ENCODE measurements at places on chromosomes 7 and 10.

GRCh38 chr7:139582671-139583155 lies 59.2 kb downstream of the CLEC2L start:
- no peak for DNase-seq

GRCh38 chr10:85447690-85448089 lies 918.9 kb downstream of the GRID1 start:
- DNase-seq, result no peak

DNA sequence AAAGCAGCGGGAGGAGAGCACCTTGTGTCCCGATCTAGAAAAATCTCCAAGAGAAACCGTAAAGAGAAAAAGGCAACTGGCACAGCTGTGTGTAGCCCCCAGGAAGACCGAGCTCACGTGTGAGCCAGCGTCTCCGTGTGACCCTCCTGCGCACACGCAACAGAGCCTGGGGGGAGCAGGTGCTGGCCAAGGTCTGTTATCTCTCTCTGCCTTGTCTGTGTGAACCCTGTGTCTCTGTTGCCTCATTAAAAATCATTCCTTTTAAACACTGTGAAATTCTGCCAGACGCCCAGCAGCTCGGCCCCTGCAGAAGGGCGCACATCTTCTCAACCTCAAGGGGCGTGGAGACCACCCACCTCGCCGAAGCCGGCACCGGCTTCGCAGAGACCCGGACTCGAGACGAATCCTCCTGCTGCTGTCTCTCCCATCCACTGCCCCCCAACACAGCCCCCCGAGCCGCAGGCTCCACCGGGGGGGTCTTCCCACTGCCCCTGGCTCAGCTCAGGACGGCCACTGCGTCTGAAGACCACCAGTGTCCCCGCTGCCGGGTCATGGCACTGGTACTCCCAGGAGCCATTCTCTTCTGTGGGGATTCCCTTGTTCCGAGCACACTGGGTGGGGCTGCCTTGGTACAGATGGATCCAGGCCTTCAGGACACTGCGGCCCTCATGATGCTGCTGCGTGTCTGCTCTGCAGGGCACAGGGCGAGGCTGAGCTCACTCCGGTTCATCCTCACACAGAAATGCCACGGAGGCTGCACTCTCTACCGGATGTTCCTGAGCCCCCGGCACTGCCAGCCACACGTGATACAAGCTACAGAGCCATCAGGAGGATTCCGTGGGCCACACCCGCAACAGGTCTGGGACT lies 94.3 kb upstream of the DNAAF5 start:
- no peak for DNase-seq

DNA sequence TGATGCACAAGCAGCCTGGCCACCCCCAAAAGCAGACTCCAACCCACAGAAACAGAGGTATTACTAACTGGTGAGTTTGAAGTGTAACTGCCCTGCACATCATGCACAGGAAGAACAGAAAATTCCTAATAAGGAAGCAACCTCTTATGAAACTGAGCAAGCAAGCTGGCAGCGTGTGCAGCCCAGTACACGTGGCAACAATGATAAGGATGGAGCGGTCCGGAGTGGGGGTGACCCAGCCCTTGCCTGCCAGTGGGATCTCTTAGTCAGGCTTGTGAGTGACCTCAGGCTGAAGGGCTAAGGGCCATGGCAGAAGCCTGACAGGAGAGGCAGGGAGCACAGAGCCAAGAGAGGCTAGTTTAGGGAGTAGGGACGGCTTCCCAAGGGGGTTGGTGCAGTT lies 22.1 kb upstream of the AOAH start:
- no peak for DNase-seq

GRCh38 chr10:99854860-99855259 lies 72.4 kb downstream of the ABCC2 start:
- no peak for DNase-seq

GRCh38 chr7:149743476-149744255 lies 29.7 kb downstream of the ZNF467 start:
- no peak for DNase-seq

DNA sequence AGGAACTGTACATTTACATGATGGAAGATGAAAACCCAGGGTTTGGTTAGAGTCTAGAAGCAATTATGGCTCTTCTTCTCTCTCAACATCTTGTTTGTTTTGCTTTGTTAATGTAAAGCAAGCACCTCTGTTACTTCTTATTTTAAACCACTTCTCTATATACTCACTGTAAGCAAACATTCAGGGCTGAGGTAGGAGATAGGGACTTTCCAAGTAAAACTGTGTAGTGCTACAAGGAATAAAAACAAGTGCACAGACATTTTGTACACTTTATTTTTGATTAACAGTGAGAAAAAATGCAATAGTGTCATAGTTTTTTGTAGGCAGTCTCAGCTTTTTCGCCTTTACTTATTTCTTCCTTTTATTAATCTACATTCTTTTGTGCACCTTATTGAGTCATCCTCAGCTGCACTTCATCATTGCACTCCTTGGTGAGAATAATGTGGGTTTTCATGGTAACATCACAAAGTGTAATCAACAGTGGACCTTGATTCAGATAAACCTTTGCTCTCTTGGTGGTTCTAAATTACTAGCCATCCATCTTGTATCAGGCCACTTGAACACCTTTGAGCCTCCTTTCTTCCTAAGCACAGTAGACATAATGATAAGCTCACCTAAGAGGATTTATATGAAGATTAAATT lies 52.9 kb downstream of the ELMO1 start:
- no peak for DNase-seq

DNA sequence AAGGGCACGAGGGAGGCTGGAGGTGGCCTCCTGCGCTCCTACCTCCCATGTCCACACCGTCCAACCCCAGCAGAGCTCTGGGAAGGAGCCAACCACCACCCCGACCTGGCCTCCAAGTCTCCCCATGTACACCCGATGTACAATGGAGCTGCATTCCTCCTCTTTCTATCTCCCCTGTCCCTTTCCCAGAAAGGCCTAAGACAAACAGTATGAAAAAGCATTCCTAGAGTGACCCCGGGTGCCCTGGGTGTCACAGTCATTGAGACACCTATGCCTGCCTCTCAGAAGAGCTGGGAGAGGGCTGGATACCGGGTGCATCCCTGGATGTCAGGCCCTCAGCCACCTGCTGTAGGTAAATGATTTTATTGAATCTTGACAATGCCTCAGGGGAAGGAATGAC lies 248.1 kb downstream of the EMX2 start:
- DNase-seq, result no peak

- no peak for DNase-seq
Observed at GRCh38 chr10:128563904-128564303, 437.7 kb upstream of the MKI67 start.

GRCh38 chr10:734481-734880 lies 45.0 kb upstream of the DIP2C start:
- no peak for DNase-seq

DNA sequence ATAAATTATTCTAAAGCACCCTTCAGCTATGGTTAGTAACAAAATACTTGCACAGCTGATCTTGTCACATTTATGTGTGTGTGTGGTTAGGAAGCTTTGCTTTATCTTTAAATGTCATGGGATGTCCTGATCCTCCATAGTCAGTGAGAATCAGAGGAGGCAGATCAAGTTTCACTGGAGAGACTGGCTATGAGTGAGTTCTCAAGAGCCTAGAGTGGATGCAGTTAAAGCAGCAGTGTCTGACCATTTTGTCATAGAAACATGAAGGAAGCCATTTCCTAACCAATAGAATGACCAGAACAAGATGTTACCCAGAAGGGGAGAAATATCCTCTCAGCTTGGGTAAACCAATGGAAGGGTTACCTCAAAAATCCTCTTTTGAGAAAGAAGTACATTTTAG lies 207.2 kb upstream of the DKK1 start:
- no peak for DNase-seq

- no peak for DNase-seq
Observed at GRCh38 chr7:154744256-154744860, 258.6 kb downstream of the PAXIP1 start.

DNA sequence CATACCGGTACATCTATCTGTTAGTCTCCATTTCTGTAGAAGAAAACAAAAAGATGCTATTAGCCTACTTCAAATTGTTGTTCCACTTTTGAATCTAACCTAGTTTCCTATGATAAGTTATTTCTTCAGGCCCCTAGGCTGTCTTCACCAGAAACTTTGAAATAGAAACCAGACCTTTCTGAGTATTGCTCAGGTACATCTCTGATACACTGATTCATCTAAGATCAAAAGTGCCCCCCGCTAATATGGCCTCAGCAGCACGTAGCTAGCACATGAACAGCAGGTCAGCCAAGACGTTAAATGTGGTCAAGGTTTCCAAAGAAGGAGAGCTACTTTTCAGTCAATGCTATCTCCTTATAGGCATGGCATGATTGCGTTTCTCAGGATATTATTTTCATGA lies 23.6 kb downstream of the CTAGE6 start:
- no peak for DNase-seq

DNA sequence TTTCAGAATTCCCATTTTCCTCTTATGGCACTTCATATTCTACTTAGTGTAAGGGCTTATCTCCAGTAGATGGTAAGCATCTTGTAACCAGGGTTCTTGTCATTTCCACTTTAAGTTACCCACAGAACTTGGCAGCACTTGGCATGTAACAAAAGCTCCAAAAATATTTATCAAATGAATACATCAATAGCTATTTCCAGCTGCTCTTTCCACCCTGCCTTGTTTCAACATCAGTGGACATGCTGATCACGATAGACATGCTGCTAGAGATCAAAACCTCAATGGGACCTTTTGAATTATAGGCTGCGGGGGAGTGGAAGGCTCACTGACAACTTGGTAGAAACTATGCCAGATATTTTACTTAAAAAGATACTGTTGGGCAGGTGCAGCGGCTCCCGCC lies 32.9 kb downstream of the HOXA1 start:
- DNase-seq, result no peak

DNA sequence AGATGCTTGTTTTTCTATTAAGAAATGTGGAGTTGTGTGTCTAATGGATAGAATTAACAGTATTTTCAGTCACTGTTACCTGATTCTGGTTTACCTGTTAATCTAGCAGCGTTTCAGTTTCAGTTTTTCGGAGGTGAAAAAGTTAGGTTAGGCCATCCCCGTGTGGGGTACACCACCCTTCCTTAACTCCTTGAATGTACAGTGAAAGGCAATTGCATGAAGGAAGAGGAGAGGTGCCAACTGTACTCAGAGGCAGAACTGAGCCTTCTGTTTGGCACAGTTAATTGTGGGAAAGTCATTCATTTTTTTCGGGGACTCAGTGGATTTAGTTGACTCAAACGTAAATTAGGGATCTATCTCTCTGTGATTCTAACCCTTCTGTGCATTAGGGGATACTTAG lies 35.5 kb downstream of the RPA3 start:
- no peak for DNase-seq

GRCh38 chr10:27698961-27699360 lies 46.7 kb downstream of the MKX start:
- no peak for DNase-seq

- DNase-seq, result no peak
Observed at GRCh38 chr7:82044497-82045080, 274.7 kb upstream of the HGF start.

- no peak for DNase-seq
Observed at GRCh38 chr10:110398419-110399105, 93.8 kb upstream of the SMNDC1 start.

DNA sequence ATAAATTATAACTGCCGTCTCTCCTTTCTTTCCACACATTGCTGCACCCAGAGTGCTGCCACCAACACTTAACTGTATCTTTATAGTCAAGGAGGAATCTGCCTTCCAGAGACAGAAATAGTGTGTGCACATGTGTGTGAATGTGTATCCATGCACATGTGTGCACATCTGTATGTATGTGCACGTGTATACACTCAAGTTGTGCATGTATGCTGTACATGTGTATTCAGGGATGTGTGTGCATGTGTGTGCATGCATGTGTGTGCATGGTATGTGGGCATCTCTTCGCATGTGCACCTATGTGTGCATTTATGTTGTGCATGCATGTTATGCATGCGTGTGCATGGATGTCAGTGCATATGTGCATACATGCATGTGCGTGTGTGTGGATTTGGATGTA lies 253.3 kb downstream of the KLF6 start:
- no peak for DNase-seq

DNA sequence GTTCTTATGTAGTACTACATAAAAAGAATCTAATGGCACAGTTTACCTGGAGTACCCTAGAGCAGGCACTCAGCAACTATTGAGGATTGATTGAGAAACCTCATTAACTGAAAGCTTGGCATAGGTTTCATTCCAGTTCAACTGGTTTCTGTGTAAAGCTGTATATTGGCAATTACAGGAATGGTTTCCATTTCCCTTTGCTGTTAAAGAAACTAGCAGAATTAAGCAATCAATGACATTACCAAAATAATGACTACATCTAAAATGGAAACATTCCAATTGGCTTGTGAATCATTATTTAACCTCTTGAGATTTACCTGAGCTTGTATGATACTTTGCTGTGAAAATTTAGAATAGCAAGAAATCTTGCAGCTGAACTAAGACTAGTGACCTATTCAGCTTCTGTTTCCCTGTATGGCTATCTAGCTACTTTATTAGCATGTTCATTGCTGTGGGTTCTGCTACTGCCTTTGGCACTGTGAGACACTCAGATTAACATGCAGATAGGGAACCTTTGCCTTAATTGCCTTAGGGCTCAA lies 33.5 kb upstream of the CADPS2 start:
- DNase-seq, result no peak

- DNase-seq, result no peak
Observed at GRCh38 chr7:137965942-137966640, 35.8 kb downstream of the CREB3L2 start.

DNA sequence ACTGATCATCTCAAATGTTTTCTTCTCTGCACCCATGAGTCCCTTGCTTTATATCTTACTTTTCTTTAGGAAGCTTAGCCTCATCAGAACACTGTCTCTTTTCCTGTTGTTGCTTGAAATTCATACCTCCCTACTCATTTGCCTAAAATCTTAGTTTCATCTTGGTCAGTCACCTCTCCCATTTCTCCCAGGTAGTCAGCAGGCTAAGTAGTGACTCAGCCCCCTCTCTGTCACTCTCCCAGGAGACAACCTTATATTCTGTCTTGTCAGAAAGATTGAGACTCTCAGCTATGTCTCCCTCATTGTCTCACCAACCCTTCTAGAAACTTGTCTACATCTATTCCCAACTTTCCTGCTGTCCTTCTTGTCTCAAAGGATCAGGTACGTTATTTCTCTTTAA lies 280.9 kb downstream of the BBS9 start:
- DNase-seq, result no peak

DNA sequence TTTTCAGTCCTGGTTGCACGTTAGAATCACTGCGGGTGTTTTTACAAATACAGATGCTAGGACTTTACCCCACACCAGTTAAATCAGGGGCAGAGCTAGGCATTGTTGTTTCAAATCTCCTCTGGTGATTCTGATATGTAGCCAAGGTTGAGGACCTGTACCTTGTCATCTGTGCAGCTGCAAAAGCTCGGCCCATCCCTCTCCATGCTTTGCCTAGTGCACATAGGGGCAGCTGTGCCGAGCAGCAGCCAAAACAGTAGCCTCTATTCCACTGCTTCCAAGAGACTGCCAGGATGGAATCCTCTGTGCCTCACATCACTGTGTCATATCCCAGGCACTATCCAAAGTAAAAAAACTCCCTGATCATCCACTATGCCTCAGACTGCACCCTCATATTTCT lies 181.3 kb downstream of the CDK14 start:
- no peak for DNase-seq

DNA sequence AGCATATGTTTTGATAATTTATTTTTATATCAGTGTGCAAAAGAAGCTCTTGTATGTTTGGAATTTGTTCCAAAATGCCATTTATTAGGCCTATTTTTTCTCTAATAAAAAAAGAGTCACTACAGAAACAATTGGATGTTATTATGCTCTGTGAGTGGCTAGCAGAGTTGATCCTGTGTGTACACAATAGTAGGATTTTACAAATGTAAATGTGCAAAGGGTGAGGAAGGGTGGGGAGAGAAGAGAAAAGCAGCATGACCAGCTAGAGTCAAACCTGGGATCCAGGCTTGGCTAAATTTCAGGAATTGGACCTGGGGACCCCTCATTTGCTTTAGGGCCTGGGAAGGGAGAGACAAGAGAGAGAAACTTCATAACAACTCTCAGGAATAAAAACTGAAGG lies 32.5 kb downstream of the SEMA3A start:
- DNase-seq, result no peak

Measured in activated naive CD4-positive, alpha-beta T cell (primary cell).